ENCODE measurements at places on chromosomes 7 and 10. TPM values are rescaled to one million over a fixed set of nuclear protein-coding genes. Genes with fewer than 3 reads are reported as not detected.

HNRNPF gene
- polyA plus RNA-seq = 15.9 TPM

TET1 gene
- polyA plus RNA-seq = 2.1 TPM

FOXI2 gene
- not detected for polyA plus RNA-seq

CCL24 gene
- polyA plus RNA-seq = not detected

HTR5A gene
- polyA plus RNA-seq = 79.7 TPM

ELFN1 gene
- polyA plus RNA-seq = 0.23 TPM
